ENCODE measurements at places on chromosomes 3 and 15.
A peak's percentile ranks its signal among the peaks of the same experiment; 100 is the strongest.

- no peak for DNase-seq
Measured at GRCh38 chr3:58039601-58040000, 31.4 kb downstream of the FLNB start.

DNA sequence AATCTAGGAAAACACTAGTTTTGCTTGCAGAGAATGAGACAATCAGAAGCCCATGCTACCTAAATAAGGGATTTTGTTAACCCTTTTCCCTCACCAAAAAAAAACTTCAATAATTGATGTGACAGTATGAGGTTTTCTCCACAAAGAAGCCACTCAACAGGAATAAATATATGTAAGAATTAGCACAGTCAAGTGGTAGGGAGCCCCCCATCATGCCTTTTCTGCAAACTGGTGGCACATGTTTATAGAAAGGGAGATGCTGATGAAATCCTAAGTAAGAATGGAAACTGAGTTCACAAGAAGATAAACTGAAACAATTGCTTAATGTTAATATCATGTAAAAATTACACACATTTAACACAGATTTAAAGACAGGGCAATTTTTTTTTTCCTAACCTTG lies 51.0 kb downstream of the PHC3 start:
- DNase-seq: no peak

- DNase-seq: no peak
Measured at GRCh38 chr3:482479-482878, 285.9 kb downstream of the CHL1 start.

- DNase-seq: peak; percentile 17
Measured at GRCh38 chr15:55846116-55846707, 103.3 kb upstream of the PRTG start.

GRCh38 chr15:46618984-46619383 lies 984.2 kb downstream of the SQOR start:
- DNase-seq: no peak

DNA sequence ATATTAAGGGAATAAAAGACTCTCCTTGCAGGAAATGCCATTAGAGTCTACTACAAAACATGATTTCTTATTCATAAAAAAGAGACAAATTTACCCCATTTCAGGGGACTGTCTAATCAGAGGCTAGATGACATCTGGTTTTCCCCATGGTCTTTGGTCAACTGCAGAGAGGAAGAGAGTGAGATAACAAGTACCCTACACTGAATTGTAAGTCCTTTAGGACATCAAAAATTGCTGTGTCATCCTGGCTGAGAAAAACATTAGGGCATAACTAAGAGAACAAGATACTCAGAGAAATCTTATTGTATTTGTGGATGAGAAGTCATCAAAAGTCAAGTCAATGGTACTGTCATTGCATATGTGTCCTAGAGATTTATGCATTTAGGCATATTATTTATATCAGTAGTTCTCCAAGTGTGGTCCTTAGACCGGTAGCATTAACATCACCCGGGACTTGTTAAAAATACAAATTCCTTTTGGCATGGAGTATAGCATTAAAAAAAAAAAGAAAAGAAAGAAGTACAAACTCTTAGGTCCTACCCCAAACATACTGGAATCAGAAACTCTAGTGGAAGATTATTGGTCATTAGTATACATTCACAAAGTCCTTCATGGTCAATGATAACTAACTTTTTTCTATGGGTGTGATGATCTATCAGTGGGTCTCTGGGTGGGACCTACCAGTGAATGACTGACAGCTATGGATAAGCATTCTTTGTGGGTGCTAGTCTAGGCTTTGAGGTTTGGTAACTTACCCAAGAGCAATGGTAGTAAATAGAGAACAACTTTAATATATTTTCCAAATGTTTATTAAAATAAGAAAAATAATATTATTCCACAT lies 29.0 kb upstream of the TBC1D5 start:
- no peak for DNase-seq

DNA sequence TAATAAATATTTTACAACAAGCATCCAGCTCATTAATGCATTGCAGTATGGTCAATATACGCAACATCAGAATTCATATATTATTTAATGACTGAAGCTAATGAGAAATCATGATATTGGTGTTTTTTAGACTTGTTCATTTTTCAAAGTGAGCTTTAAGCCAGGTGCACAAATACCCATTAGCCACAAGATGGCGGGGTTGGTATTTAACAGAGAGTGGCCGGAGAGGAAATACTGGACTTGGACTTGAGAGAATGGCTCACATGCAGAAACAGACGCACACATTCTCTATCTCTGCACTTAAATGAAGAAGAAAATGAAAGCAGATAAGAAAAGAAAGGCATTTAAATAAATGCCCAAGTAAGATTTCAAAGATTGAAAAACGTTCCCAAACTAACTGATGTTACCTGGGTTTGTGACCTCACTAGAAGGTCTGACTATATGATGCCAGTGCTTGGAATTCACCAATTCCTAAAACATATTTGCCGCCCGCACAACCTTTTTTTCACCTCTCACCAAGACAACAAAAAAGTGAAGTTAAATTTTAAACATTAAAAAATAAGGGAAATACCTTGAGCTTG lies 21.2 kb upstream of the CRBN start:
- peak; percentile 46 for DNase-seq

- DNase-seq: no peak
Measured at GRCh38 chr3:87792534-87793336, 266.1 kb downstream of the CGGBP1 start.

- DNase-seq: no peak
Measured at GRCh38 chr3:54447427-54447826, 325.1 kb downstream of the CACNA2D3 start.

DNA sequence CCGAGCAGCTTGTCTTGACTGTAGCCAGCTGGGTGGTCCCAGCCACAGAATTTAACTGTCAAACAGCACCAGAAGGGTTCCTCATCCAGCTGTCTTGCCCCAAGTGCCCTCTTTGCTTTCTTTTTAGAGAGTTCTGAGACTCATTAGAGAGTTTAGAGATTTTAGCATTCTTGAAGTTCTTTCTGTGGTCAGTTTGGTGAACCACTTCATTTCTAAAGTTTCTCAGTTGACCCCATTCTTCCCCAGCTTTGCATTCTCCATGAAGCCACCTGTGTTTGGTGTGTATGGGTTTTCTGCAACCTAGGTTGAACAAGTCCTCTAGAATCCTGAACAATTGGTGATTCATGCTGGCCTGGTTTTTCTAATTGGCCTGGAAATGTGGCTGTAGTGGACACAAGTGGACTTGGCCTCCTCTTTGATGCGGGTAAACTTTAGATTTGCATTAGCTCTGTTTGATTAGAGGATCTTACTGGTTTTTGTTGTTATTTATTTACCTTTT lies 33.7 kb downstream of the FLNB start:
- no peak for DNase-seq

- no peak for DNase-seq
Measured at GRCh38 chr15:55240125-55240760, 43.5 kb upstream of the RSL24D1 start.

- no peak for DNase-seq
Measured at GRCh38 chr3:37556789-37557301, 304.8 kb upstream of the CTDSPL start.

GRCh38 chr3:143288944-143289343 lies 169.4 kb downstream of the CHST2 start:
- DNase-seq: no peak

DNA sequence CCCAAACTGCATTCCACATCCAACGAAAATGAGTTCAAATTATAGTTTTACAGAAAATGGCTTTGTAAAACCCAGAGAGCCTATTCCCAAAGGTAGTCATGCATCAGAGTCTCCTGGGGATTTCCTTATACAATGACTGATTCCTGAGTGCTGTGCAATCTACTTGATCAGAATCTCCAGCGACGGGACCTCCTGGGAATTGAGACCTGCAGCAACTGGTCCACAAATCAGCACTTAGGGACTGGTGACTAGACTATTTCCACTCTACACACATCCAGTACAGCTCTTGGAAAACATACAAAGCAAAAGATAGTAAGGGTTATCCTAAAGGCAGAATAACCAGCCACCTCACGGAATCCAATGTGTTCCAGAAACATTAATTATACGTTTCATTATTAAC lies 871.0 kb upstream of the CFAP20DC start:
- no peak for DNase-seq

All from dorsolateral prefrontal cortex (tissue), 122 donors.